ENCODE measurements at places on chromosomes 6 and 20.

DNA sequence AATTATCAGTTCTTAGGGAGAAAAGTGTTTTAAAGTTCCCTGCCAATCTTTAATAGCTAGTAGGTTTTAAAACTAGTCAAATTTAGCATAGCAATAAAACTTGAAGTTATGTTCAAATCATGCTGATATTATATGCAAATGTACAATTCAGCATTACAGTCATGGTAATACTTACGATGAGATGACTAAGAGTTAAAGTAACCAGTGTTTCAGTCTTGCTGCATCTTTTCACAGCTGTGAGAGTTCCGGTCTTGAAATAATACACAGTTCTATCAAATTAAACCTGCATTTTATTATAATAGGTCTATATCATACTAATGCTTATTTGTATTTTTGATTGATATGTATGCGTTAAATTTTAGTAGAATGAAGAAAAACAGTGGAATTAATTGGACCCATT lies 26.1 kb downstream of the POPDC3 start:
- no peak for DNase-seq

- no peak for DNase-seq
Observed at GRCh38 chr6:118316796-118317384, 231.2 kb upstream of the PLN start.

DNA sequence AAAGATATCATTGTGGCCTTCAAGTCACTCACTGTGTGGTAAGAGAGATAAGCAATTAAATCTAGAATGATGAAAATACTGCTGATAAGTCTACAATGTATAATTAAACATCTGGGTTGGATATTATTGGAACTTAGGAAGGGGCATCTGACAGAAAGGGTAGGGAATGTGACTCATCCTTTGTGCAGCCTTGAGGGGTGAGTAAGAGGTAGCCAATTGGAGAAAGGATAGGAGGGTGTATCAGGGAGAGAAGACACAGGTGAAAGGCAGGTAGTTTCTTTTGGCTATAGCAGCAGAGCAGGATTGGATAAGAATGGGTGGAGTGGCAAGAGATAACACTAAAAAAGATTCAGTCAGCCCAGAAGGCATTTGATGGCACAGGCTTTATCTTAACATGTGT lies 182.0 kb downstream of the COL21A1 start:
- no peak for DNase-seq

DNA sequence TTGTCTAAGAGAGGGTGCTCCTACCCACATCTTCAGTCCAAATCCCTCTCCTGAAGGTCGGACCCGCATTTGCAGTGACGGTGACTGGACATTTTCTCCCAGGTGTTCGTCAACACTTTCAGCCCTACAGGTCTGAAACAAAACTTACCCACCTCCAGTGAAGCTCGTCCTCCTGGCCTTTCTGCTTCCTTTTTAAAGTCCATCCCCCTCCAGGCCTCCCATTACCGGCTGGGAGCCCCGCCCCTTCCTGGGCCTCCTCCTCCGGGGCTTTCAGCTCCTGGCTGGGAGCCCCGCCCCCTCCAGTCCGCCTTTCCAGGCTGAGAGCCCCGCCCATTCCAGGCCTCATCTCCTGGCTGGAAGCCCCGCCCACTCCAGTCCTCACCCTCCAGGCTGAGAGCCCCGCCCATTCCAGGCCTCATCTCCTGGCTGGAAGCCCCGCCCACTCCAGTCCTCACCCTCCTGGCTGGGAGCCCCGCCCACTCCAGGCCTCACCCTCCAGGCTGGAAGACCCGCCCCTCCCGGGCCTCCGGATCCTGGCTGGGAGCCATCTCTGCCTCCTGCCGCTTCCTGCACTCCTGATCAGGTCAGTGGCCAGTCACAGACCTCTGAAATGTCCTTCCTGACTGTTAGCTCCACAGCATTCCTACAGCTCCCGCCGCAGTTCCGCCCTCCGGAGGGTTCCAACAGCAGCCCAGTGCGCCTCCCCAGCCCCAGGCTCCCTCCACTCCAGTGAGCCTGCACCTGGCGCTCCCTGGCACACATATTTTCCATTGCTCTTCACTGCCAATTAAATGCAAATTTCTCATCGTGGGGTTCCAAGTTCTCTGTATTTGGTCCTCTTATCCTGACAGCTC lies 98.5 kb downstream of the LY86 start:
- no peak for DNase-seq

DNA sequence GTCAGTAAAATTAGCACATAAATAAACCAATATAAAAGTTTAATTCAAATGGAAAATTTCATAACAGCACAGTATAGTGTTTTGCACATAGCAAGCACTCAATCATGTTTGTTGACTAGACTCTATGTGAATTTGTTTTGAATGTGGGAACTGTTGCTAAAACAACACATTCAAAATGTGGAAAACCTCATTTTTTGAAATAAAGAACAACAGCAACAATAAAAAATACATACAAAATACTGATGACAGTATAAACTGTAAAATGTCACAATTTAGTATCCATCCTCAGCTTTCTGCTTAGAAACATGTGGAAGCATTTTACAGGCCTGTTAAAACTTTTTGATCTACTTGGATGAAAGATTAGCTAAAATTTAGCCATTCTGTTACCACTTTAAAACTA lies 47.4 kb downstream of the HDAC2 start:
- no peak for DNase-seq

- no peak for DNase-seq
Observed at GRCh38 chr20:57411406-57412283, 20.4 kb downstream of the RBM38 start.

GRCh38 chr6:147936703-147937470 lies 405.8 kb upstream of the SASH1 start:
- DNase-seq, result no peak

GRCh38 chr20:21554376-21554890 lies 40.6 kb upstream of the NKX2-2 start:
- no peak for DNase-seq

DNA sequence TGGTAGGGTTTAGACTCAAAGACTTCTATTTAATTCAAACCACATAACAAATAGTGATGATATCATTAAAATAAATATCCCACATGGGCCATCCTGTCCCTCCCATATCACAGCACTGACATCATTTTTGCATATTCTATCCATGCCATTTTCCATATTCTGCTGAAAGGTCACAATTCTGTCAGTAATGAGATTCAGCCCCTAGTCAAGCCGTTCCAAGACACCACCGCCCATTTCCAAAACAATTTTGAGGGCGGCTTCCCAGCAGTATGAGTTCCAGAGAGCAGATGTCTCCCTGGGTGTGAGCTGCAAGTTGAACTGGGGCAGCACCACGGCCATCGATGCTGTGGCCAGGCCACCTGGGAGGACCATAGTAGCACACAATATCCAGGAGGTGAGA lies 65.1 kb upstream of the PLEKHG1 start:
- DNase-seq, result no peak

Measured in activated CD8-positive, alpha-beta memory T cell treated with anti-CD3 and anti-CD28 coated beads for 1 hour (primary cell).